ENCODE measurements at places on chromosomes 5 and 9.

DNA sequence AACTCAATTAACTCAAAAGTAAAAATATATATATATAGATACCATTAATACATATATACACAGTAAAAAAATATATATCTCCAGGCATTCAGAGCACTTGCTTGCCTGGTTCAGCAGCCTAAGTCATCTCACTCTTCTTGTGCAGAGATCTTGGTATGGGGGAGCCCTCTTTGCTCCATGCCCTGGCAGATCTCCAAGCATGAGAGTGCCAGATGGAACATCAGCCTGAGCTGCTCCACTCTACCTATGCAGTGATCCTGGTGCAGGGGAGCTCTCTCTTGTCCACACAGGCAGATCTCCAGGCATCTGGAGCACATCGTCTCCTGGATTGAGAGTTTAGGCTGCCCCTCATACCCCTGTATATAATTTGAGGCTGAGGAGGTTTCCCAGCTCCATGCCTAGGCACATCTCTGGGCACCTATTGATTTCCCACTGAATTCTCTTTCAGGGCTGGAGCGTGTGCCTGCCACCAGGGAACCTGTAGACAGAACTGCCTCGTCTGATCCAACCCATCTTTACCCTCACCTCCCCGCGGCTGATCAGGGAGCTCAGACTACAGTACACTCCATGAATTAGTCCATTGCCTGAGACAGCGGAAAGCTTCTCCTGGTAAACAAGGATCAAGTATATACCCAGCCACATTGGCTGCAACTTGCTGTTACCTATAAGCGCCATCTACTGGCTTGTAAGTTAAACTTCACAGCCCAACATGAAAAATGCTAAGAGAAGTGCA lies 342.4 kb upstream of the GRIA1 start:
- DNase-seq = peak; percentile 13

DNA sequence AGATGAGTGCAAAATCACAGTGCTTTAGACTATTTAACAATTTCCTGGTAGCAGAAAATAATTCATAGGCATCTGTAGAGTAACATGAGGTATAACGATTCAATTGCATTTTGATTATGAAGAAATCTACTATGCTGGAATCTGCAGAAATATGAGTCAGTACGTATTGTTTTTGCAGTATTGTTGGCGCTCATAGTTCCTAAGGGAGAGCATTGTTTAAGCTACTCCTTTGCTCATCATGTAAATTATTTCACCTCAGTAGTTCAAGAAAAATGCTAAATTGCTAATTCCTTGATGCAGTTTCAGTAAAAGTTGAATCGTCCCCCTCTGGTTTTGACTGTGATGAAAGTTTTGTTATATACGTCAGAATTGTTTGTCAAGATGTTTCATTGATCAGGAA lies 458.4 kb downstream of the HINT1 start:
- no peak for DNase-seq

DNA sequence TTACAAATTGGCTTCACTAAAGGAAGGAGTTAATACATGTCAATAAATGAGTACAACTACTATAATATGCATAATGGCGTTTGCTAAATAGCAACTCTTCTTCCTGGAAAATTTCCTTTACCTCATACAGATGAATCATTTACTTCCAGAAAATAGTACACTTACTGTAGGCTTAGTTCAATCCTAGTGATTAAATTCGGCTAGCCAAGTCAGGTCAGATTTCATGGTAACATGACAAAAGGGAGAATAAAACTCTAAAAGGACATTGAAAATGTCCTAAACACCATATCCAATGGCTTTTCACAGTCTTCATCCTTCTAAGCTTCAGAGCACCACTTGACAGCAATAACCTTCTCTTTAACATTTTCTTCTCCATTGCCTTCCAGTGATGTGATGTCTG lies 42.1 kb upstream of the ZFAND5 start:
- no peak for DNase-seq

GRCh38 chr5:39224196-39224761 lies 4.9 kb upstream of the FYB1 start:
- no peak for DNase-seq

GRCh38 chr5:68891718-68892117 lies 202.1 kb upstream of the SLC30A5 start:
- no peak for DNase-seq

DNA sequence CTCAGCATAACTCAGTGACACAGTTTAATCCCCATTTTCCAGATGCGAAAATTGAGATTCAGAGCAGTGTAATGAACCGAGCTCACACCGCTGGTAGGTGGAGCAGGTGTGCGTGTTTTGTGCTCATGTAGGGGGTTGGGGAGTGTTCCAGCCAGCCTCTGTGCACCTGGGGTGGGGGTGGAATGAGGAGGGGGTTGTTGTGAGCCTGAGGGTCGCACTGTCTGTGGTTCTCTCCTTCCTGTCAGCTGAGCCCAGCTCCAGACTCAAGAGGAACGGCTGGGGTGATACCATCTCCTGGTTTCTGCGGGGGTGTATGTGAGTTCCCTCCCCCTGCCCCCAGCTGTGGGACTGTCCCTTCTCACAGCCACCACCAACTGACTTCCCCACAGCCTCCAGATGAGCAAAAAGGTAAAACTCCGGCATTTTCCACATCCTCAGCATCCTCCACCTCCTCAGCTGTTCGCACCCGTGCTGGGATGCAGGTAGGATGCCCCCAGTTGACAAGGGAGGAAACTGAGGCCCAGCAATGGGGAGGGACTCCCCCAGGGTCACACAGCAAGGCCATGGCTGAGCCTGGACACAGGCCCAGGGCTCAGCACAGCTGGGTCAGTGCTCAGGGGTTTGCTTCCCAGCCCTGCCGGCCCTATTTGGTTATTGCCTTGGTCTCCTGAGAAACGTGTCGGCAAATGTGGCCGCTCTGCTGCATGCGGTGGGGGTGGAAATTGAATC lies 2.1 kb downstream of the SH2D3C start:
- no peak for DNase-seq

DNA sequence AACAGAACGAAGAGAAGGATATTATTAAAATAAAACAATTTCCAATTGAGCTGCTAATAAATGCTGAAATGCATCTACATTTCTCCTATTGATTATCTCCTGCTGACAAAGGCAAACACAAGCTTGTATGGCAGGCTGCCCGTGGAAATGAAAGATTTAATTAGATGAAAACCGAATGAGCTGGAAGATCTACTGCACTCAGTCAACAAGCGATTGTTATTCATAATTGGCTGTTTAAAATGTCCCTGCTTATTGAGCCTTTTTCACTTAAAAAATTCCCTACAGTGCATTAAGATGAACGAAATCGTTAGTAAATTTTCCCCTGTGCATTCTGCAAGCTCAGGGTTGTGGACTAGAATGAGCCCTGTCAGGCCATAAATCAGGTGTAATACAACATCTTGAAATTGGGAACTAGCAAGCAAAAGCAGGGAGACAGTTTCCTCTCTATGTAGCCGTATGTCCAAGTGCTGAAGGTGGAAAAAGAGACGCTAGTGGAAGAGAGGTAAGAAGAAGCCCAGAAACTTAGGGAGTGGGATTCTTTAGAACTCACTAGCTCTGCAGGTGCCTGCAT lies 28.5 kb upstream of the KIF4B start:
- DNase-seq = no peak

GRCh38 chr5:137036640-137037039 lies 462.5 kb downstream of the SPOCK1 start:
- DNase-seq = no peak

GRCh38 chr5:76816110-76816831 lies 2.6 kb upstream of the F2RL1 start:
- DNase-seq = no peak

DNA sequence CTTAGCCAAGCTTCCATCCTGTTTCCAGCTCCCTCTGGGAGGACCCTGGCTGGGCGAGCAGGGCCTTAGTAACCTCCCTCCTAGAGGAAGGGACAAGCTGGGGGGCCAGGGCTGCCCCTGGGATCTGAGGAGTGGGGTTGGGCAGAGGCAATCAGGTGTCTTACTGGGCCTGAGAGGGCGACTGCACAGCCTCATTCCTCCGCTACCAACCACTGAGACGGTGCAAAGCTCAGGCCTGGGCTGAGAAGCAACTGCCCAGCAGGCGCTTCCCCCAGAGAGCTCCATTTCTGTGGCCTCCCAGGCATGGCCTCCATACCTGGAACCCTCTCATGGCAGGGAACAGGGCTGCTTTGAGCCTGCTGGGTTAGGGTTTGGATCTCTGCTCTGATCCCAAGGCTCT lies 18.8 kb upstream of the GFPT2 start:
- no peak for DNase-seq

DNA sequence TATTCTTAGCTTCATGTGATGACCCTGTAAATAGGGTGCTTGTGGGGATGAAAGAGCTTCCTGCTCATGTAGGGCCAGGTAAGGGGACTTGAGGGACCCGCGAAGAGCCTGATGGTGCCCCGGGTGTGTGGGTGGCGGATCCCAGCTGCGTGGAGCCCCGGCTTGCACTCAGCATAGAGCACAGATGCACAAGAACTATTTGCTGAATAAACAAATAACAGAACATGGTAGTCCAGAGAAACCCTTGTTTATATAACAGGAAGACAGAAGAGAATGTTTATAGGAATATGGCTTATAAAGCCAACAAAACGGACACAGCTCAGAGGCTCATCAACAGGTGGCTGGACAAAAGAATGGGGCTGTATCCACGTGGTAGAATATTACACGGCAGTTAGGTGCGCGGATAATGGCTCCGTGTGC lies 106.9 kb upstream of the COL5A1 start:
- no peak for DNase-seq

- DNase-seq = no peak
These were observed 70.5 kb upstream of the SPRY4 start for GRCh38 chr5:142395334-142395733.

- no peak for DNase-seq
These were observed 57.9 kb upstream of the BNC2 start for GRCh38 chr9:16928179-16928945.

- no peak for DNase-seq
These were observed 377.8 kb upstream of the IRX2 start for GRCh38 chr5:3129252-3129651.

DNA sequence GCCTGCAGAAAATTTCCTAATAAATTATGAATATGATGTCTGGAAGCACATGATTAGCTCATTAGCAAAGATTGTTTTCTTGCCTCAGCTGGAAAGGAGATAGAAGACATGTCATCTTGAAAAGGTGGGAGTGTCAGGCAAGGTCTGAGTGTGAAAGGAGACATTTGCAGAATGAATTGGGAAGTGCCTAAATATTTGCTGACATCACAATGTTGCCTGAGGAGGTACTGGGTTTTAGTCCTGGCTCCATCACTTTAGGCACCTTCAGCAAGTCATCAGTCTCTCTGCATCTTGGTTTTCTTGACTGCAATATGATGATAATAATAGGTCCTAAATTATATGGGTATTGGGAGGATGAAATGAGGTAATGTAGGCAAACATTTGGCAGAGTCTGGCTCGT lies 140.1 kb downstream of the TRPM3 start:
- no peak for DNase-seq

- no peak for DNase-seq
These were observed 657.6 kb downstream of the CCDC171 start for GRCh38 chr9:16210440-16210839.

- no peak for DNase-seq
These were observed 274.6 kb downstream of the ARHGEF28 start for GRCh38 chr5:73900566-73900965.

GRCh38 chr5:81755320-81755719 lies 4.4 kb upstream of the SSBP2 start:
- no peak for DNase-seq

DNA sequence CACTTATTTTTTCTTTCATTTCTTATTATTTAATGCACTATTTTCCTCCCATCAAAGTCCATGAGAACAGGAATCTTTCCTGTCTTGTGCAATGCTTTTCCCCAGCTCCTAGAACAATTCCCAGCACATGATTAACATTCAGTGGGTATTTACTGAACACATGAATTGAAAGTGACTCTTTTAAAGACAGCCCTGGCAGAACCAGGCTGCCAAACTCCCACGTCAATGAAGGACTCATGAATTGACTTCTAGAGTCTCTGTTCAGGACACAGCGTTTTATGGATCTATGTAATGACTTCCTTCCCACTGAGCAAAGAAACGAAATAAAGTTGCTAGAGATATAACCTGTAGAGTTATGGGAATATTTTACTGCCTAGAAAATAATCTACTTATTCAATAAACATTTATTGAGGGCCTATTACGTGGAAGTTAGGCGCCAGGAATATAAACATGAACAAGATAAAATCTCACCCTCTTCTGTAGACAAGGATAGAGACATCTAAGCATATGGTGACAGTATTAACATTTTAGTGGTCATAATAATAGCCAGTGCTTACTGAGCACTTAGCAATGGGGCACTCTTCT lies 485.9 kb upstream of the KLF4 start:
- DNase-seq = no peak

DNA sequence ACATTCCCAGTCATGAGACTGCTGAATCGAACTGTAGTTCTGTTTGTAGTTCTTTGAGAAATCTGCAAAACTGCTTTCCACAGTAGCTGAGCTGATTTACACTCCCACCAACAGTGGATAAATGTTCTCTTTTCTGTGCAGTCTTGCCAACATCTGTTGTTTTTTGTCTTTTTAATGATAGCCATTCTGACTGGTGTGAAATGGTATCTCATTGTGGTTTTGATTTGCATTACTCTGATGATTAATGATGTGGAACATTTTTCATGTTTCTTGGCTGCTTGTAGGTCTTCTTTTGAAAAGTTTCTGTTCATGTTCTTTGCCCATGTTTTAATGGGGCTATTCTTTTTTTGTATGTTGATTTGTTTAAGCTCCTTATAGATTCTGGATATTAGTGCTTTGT lies 187.3 kb upstream of the TLE4 start:
- DNase-seq = no peak

DNA sequence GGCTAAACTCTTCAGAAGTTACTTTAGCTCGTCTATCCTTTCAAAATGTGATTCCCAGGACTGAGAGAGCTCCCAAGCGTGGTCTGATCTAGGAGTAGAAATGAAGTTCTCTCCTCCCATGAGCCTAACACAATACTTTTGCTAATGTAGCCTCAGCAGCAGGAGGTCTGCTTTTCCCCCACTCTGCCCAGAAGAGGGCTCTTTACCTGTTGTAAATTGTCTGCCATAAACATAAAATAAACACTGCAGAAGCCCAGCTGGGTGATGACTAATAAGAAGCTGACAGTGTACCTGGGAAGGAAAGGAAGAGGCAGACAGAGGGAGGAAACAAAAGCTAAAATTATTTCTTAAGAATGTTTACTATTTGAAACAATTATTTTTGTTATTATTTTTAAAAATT lies 15.4 kb downstream of the SLC36A3 start:
- DNase-seq = no peak

DNA sequence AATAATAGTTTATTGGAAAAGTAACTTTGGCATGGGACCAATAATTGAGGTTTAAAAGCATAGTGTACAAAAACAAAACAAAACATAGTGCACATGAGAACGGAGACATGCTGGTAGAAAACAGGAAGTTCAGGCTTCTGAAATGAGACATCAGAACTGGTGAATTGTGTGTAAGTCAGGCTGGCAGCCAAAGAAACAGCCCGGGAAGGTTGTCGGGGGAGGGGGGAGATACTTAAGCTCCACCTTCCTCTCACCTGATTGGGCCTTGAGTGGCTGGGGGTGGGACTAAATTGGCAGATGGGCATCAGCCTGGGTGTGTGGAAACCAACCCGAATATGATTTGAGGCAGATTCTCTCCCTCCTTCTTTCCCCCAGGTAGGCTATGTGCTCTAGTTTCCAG lies 256.3 kb downstream of the SMARCA2 start:
- DNase-seq = no peak
